Glomerular endothelial cell (primary cell): ENCODE measurements at places on chromosomes 1 and 21. TPM values are rescaled to one million over a fixed set of nuclear protein-coding genes. Genes with fewer than 3 reads are reported as not detected.
A peak's percentile ranks its signal among the peaks of the same experiment; 100 is the strongest.

- DNase-seq = no peak
Observed at GRCh38 chr1:202355944-202356553, 7.5 kb downstream of the PPP1R12B start.

ADCY10 gene
- 0.06 TPM in 1 of 2 replicates, not detected in the other for total RNA-seq

NCDN gene
- total RNA-seq = 23.4 and 28.5 TPM in 2 replicates

GRCh38 chr1:87329526-87330056 is 911 bp downstream of the LMO4 start:
- DNase-seq = no peak

GRCh38 chr1:220076861-220077762 is 12.5 kb downstream of the BPNT1 start:
- DNase-seq = no peak

GRCh38 chr1:161726473-161727255 is 5.3 kb downstream of the FCRLB start:
- no peak for DNase-seq

CNTN2 gene
- not detected in 2 replicates for total RNA-seq

KPRP gene
- not detected in 2 replicates for total RNA-seq

GRCh38 chr1:220409771-220410595 is 118.0 kb upstream of the MARK1 start:
- DNase-seq = no peak

DNA sequence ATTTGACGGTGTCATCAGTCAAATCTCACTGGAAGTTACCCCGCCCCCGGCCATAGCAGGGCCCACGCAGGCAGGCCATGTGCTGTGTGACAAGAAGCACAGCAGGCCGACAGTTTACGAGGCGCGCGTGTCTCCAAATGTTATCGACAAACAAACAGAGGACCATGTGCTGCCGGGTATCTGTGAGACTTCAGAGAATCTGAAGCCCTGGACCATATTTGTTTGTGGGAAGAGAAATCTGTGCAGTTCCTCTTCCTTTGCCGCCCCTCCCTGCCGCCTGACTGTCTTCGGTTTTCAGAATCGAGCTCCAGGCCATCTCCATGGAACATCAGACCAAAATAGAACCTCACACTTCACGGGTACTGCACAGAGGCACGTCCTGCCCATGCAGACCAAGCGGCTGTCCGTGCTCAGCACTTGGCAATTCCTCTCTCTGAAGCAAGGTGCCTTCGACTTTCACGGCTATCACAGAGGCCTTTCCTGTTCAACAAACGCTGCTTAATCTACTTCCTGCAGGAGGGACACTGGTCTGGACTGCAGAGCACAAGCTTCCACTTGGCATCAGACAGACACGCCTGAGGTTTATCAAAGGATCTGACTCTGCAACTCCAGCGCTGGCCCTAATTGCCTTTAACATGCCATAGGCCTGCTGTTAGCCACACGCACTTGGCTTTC is 135.7 kb upstream of the KRTAP19-8 start:
- peak; percentile 51 for DNase-seq

DNA sequence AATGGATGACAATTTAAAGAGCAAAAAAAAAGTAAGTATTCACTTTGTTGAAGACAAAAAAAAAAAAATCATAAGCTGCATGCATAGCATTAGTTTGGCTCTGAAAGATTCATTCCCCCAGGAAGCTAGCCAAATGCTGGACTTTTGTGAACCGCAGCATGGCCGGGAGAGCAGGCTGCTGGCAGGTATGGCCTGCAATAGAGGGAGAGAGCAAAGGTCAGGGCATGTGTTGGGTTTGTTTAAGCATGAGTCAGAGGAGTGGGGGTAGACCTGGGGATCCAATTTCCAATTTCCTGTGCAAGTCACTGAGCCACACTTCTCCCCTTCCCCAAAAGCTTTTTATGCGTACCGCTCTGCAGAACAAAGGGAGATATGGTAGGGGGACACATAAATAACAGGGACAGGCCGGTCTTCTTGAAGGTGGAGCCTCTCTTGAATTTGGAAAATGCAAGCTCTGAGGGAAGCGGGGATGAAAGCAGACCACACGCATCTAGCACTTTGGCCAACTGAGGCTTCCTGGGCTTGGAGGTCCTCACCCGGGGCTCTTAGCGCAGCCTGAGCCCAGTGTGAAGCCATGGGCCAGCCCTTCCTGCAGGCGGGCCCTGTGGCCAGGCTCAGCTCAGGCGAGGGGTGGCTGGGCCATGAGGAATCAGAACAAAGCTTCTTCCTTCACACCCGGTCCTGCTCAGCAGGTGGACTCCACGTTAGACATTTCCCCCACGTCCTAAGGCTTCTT is 171.1 kb downstream of the TOMM20 start:
- DNase-seq = no peak

DNA sequence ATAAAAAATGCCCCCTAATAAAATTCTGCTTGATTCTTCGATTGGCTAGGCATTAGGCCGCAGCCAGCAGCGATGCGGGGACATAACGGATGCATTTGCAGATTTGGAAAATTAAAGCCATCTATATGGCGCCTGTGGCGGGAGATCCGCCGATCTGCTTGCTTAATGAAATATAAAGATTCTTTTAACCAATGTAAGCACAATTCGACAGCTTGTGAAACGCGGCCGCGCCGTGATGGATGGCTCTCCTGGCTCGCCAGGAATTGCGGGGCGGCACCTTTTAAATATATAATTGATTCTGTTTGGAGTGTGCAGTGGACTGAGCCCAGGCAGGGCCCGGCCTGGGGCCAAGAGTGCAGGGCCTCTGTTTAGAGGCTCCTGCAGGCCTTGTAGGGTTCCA is 8.0 kb downstream of the DMBX1 start:
- no peak for DNase-seq

DNA sequence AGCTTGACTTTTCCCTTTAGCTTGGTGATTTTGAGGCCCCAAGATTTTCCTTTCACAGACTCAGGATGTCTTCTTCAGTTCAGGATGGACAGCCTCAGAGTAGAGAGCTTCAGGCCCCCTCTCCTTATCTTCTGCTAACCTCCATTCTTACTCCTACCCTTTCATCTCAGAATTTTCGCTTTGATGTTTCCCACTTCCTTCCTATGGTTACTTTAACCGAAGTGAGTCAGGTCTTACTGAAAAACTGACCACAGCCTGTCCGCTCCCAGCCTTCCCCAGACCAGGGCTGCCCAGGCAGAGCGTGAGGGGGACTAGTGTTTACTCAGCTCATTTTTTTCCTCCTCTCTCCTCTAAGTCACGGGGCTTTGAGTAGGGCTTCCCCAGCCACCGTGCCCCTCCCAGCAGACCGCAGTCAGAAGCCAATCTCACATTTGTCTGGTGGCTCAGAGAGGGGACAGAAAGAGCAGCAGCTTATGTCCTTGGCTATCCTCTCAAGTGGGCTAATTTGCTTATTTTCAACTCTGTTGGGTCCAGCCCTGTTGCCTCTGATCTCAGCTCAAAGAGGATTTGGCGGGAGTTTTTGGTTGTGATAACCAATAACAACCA is 4.2 kb upstream of the IL19 start:
- no peak for DNase-seq
